WTC11 (cell line): ENCODE measurements at places on chromosomes 3 and 15. TPM values are rescaled to one million over a fixed set of nuclear protein-coding genes. Genes with fewer than 3 reads are reported as not detected.

Gene AEN
- total RNA-seq, result 118 to 183 TPM (median 125 TPM) in 3 replicates

Gene KIF7
- 20.4 to 21.8 TPM (median 21.3 TPM) in 3 replicates for total RNA-seq

Gene GPR149
- 0.09 TPM in 1 of 3 replicates, not detected in the others for total RNA-seq

Gene CSPG5
- 3.3 to 4.4 TPM (median 3.7 TPM) in 3 replicates for total RNA-seq

Gene RASL12
- total RNA-seq, result 5.6 to 6.8 TPM (median 6.5 TPM) in 3 replicates

Gene STAB1
- total RNA-seq, result 1.9 to 2.6 TPM (median 2.1 TPM) in 3 replicates

Gene AGBL1
- 0.07 TPM in 1 of 3 replicates, not detected in the others for total RNA-seq

Gene PLXNA1
- total RNA-seq, result 53.0 to 55.0 TPM (median 53.8 TPM) in 3 replicates

Gene CPEB1
- total RNA-seq, result 2.5 to 3.9 TPM (median 3.2 TPM) in 3 replicates

Gene GPR27
- total RNA-seq, result 14.7 to 16.4 TPM (median 14.8 TPM) in 3 replicates

Gene NRROS
- 3.1 to 5.1 TPM (median 4.9 TPM) in 3 replicates for total RNA-seq

Gene ATP13A4
- 0.18 to 0.60 TPM (median 0.20 TPM) in 3 replicates for total RNA-seq

Gene TMCO5A
- not detected in 3 replicates for total RNA-seq

Gene CLDN18
- total RNA-seq, result 0.13 to 0.23 TPM (median 0.16 TPM) in 3 replicates

Gene ARPIN
- total RNA-seq, result 3.5 to 4.8 TPM (median 4.7 TPM) in 3 replicates

Gene HHATL
- total RNA-seq, result 0.21 to 0.92 TPM (median 0.60 TPM) in 3 replicates

Gene IMPG2
- total RNA-seq, result 0.02 to 0.09 TPM (median 0.04 TPM) in 3 replicates

Gene MESP2
- 0.66 to 1.0 TPM (median 0.68 TPM) in 3 replicates for total RNA-seq

Gene CCRL2
- total RNA-seq, result not detected in 3 replicates

Gene SYNM
- total RNA-seq, result 2.1 to 2.2 TPM (median 2.2 TPM) in 3 replicates

Gene HYAL1
- 3.4 to 3.8 TPM (median 3.5 TPM) in 3 replicates for total RNA-seq

Gene LTK
- 0.27 to 0.66 TPM (median 0.53 TPM) in 3 replicates for total RNA-seq

Gene SLC15A2
- total RNA-seq, result 2.4 to 3.8 TPM (median 3.4 TPM) in 3 replicates

Gene CTXN2
- total RNA-seq, result 0.07 to 0.16 TPM (median 0.07 TPM) in 3 replicates
